ENCODE measurements at places on chromosomes 4 and X.

GRCh38 chrX:40012868-40013265, 84.9 kb downstream of the BCOR start:
- no peak for DNase-seq

GRCh38 chrX:1778817-1779216, 164.0 kb downstream of the ASMT start:
- no peak for DNase-seq

DNA sequence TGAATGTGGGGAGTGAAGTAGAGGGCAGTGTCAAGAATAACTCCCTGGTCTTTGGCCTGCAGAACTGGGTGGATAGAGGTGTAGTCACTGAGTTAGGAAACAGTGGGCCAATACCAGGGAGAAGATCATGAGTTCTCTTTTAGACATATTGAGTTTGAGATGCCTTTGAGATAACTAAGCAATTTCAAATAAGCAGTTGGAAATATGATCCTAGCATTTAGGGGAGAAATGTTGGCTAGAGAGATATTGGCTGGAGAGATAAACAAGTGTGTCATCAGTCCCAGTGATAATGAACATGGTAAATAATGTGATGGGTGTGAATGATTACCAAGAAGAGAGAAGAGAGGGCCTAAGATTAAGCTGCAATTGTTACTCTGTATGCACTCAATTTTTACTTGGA, 95.3 kb upstream of the HPRT1 start:
- no peak for DNase-seq

- DNase-seq, result no peak
Observed at GRCh38 chr4:4899202-4899925, 39.9 kb downstream of the MSX1 start.

GRCh38 chr4:181690498-181690897, 552.7 kb upstream of the TENM3 start:
- no peak for DNase-seq

DNA sequence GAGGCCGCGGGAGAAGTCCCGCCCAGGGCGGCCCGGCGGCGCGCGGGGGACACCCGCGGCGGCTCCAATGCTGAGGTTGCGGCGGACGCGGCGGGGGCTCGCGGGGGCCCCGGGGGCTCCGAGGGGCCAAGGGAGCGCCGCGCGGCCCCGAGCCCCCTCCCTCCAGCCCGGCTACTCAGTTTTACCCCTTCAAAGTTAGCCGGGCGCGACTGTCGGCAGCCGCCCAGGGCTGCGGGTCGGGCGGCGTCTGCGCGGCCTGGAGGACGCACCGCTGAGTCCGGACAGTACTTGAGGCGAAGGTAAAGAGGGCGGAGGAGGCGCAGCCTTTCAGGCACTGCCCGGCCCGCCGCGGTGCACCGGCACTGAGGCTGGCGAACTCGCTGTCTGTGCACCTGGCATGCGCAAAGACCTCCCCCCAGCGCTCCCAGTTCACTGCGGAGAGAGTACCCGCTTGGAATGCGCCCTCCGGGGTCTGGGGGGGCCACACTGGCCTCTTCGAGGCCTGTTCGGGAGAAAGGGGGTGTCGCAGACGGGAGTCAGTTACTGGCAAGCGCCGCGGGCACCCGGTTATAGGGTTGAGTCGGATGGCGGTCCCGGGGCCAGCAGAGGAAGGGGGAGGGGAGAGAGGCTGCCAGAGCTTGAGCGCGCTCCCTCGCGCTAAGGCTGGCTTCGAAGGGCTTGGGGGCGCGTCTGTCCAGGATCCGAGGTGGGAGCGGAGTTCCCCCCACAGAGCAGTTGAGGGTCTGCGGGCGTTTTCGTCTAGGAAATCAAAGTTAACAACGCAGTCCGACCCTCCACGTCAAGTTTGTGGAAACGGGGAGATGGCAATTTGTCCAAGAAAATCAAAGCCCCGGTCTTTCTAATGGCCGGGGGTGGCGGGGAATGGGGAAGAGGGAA, 1.1 kb downstream of the PCDH19 start:
- DNase-seq, result no peak

DNA sequence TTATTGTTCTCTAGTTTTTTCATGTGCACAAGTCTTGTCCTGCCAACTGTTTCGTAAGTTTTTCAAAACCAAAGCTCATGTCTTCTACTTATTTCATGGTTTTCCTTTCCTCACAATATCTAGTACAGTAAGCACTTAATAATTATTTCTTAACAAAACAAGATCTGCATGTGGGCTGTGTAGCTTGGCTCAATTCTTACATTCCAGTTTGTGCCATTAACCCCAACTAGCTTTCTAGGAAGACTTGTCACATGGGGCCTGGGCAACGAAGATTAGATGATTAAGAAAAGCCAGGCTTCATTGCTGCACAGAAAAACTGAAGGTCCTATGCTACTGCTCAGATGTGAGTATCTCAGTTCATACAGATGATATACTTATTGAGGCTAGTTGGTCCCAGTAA, 155.3 kb upstream of the TEX13A start:
- DNase-seq, result no peak

Measured in amniotic stem cell (primary cell).